ENCODE measurements at places on chromosomes 1 and 21.

DNA sequence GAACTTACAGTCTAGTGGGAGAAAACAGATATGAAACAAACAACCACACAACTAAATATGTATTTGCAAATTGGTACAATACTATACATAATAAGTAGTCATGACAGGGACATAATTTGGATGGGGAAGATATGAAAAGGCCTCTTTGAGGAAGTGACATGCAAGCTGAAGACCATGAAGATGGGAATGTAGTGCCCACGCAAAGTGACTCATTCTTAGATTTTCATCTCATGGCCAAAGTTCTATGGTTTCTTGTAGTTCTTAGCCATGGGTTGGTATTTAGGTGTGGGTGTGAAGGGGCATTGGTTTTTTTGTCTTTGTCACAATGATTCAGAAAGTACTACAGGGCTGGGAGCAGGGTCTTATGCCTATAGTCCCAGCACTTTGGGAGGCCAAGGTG, 105.4 kb upstream of the FAM78B start:
- no peak for DNase-seq

DNA sequence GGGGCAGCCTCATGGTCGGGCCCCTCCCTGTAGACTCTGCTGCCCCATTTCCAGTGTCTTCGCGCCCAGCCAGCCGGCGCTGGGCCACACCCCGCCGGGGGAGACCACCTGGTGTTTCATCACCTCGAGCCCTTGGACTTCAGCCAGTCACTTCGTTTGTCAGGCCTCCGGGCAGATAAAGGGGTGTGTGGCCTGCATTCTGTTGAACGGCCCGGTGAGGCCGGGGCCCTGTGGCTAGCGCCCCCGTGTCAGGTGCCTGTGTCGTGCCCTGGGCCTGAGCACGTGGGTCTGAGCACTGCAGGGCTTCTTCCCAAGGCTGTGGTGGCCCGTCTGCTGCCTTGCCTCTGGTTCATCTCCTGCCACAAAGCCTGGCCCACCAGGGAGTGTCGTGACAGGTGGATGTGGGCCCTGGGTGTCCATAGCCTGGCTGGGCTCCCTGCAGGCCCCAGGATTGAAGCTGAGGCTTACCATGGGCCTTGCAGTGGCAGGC, 65.2 kb upstream of the DIP2A start:
- peak; percentile 46 for DNase-seq

GRCh38 chr1:118716775-118717174, 271.4 kb downstream of the TBX15 start:
- no peak for DNase-seq

GRCh38 chr1:165679282-165680036, 18.9 kb downstream of the ALDH9A1 start:
- DNase-seq: no peak

- no peak for DNase-seq
Measured at GRCh38 chr1:3001471-3002348, 19.6 kb upstream of the ACTRT2 start.

GRCh38 chr1:3521426-3521825, 67.0 kb downstream of the ARHGEF16 start:
- no peak for DNase-seq

DNA sequence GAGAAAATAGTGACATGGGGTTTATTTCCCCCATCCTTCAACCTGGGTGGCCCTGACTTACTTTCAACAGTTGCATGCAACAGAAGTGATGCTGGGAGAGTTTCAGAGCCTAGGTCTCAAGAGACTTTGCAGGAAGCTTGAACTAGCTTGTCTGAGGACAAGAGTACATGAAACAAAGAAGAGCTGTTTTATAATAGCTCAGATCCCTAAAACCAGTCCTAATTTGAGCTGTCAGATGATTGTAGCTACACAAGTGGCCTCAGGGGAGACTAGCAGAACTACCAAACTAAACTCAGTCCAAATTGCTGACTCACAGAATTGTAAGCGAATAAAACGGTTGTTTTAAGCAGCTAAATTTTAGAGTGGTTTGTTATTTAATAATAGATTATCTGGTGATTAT, 17.1 kb downstream of the RC3H1 start:
- DNase-seq: peak; percentile 15

- no peak for DNase-seq
Measured at GRCh38 chr21:31554511-31555022, 104.9 kb upstream of the SOD1 start.

DNA sequence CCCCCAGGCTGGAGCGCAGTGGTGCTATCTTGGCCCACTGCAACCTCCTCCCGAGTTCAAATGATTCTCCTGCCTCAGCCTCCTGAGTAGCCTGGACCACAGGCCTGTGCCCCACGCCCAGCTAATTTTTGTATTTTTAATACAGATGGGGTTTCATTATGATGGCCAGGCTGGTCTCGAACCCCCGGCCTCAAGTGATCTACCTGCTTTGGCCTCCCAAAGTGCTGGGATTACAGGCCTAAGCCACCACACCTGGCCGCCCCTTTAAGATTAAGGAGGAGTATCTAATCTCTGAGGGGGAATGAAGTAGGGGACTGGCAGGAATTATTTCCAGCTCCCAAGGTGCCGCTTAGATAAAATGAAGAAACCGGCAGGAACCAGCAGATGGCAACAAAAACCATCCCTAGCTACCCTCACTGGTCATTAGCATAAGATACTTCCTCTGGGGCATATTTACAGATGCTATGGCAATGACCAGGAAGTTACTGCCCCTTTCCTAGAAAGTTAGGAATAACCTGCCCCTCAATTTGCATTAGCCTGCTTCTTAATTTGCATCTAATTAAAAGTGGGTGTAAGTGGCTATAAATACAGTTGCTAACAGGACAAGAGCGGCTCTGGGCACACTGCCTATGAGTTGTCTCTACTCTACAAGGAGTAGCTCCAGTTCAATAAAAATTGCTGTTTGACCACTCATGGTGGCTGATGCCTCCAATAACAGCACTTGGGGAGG, 7.1 kb upstream of the NSUN4 start:
- peak; percentile 38 for DNase-seq

DNA sequence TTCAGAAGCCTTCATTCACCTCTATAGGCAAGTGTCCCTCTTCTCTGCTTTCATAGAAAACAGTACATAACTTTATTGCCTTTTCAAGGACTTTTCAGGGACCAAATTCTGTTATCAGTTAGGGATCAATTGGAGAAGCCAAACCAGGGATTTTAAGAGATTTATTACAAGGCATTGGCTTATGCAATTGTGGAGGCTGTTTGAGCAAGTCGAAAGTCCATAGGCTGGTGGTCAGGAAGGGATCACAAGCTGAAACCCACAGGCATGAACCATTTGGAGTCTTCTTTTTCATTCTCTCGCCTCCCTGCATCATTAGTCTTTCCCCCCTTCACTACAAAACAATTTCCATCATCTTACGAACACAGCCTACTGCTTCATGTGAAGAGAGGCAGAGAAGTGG, 34.8 kb upstream of the SYCP1 start:
- DNase-seq: no peak

- no peak for DNase-seq
Measured at GRCh38 chr1:248686815-248687214, 15.8 kb downstream of the OR14I1 start.

DNA sequence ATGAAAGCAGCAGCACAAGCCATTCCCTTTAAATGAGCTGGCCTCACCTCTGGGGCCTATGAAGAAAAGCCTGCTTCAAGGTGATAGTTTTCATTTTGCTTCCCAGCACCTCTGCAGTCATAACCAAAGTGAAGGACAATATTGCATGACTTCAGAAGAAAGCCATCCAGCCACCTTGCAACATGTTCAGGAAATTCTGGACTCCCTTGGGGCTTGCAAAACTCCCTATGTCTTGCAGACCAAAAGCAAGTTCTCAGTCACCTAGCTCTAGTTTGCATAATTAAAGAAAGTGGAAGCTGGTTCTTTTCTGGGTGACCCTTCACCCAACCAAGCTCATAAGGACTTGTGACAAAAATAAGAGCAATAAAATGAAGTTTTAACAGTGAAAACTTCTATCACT, 87.6 kb downstream of the GFI1 start:
- DNase-seq: no peak

DNA sequence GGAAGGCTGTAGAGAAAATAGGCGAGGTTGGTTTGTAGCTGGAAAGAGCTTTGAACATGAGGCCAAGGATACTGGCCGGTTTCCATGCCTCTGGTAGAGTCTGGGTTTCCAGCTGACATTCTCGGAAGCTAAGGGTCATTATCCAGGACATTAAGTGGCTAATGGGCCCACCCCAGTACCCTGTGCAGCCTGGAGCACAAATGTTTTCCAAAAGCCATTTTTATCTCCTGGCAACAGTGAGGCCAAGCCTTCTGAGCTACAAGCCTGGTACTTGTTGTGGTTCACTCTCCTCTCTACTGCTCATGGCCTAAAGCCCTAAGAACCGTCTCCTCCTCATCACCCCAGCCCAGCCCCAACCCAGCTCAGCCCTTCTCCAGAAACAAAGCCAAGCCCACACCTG, 122.9 kb downstream of the DMRTA2 start:
- no peak for DNase-seq

GRCh38 chr1:9296850-9297249, 4.2 kb downstream of the SPSB1 start:
- DNase-seq: no peak

DNA sequence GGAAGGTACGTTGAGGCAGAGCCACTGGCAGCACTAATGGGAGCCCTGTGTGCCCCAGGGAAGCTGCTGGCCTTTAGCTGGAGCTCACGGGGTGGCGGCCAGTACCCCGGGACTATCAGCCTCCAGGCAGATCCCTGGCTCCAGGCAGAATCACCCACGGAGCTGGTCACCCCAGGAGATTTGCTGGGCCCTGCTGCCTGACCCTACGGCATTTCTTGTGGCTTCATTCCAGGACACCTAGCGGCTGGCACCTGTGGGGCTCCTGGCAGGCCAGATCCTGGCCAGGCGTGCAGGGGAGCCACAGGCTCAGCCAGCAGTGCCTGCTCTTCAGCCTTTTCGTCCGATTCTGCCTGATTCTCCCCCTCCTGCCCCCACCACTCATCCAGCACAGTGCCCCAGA, 7.1 kb downstream of the PADI1 start:
- DNase-seq: no peak

GRCh38 chr1:151193304-151193703, 3.3 kb upstream of the VPS72 start:
- no peak for DNase-seq

DNA sequence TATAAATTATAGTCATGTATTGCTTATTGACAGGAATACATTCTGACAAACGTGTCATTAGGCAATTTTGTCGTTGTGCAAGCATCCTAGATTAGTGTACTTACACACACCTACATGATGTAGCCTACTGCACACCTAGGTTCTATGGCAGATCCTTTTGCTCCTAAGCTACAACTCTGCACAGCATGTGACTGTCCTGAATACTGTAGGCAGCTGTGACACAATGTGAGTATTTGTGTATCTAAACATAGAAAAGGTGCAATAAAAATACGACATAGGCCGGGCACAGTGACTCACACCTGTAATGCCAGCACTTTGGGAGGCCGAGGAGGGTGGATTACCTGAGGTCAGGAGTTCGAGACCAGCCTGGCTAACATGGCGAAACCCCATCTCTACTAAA, 36.5 kb downstream of the TNFRSF8 start:
- no peak for DNase-seq

DNA sequence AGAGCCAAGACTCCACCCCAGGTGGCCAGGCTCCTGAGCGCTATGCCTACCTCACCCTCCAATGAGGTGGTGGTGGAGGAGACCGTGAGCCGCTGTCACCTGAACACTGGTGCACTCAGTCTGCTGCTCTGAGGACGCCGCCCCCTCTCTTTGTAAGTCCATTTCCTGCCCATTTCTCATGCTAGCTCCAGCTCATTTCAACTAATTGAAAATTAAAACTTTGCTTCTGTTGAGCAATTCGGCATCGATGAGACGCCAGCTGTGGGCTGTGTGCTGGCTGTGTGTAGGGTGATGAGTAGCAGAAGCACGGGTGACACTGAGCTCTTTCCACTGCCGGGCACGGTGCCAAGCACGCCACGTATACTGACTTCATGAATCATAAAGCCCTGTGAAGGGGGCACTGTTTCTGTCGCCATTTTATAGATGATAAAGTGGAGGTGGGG, 11.2 kb downstream of the TNFRSF1B start:
- DNase-seq: peak; percentile 84

DNA sequence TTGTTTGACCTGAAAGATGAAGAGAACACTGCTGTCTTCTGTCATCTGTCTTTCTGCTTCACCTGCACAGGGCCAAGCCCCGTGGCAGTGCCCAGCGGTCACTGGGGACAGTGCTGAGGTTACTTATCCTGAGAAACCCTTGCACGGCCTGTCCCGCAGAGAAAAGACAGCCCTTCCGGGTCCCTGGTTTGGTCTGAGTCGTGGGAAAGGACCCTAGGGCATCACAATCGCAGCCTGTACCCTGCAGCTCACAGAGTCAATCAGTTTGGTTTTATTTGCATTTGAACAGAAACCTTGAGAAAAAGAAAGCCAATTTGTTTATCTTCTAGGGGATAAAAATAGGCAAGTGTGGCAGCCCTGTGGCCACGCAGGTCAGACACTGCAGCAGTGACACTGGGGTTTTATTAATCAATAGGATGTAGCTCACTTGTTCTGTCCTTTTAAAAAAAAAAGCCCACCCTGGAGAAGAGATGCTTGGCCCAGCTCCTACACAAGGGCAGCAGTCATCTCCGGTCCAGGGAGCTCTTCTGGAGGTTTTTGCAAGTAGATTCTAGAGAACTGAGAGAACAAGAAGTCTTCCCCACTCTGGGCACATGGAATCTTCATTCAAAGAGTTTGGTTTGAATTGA, 120.0 kb downstream of the PEX14 start:
- DNase-seq: no peak

GRCh38 chr21:42424914-42425541, 21.3 kb downstream of the UBASH3A start:
- DNase-seq: no peak

DNA sequence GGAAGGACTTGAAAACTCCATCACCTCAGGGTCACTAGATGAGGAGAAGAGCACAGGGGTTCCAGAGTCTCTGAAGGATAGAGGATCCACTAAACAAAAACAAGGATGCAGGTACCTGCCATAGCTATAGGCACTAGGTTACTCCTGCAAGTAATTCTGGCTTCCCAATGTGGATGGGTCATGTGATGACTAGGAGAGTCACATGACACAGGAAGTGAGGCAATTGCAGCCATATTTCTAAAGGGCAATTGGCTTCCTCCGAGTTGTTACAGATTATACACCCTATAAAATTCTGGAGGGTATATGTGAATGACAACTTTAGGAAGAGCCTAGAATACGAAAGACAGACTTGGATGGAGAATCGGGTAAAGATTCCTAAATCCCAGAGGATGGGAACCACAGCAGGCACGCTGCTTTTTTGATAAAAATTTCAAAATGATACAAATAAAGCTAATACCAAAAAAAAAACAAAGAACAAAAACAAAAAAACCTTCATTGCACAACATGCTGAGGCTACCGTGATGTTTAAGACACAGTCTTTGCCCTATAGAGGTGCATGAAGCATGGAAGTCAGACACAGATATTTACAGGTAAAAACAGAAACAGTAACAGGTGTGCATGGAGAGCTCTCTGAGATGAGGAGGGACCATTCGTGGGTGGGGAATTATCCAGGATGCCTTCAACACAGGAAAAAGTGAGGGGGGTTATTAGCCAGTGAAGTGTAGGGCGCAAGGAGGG, 10.5 kb downstream of the MTX1 start:
- peak; percentile 69 for DNase-seq
